Activated CD4-positive, alpha-beta T cell treated with anti-CD3 and anti-CD28 coated beads for 1 hour (primary cell): ENCODE measurements at places on chromosomes 1 and 21.

GRCh38 chr21:32562426-32562825, 22.9 kb downstream of the TCP10L start:
- no peak for DNase-seq

DNA sequence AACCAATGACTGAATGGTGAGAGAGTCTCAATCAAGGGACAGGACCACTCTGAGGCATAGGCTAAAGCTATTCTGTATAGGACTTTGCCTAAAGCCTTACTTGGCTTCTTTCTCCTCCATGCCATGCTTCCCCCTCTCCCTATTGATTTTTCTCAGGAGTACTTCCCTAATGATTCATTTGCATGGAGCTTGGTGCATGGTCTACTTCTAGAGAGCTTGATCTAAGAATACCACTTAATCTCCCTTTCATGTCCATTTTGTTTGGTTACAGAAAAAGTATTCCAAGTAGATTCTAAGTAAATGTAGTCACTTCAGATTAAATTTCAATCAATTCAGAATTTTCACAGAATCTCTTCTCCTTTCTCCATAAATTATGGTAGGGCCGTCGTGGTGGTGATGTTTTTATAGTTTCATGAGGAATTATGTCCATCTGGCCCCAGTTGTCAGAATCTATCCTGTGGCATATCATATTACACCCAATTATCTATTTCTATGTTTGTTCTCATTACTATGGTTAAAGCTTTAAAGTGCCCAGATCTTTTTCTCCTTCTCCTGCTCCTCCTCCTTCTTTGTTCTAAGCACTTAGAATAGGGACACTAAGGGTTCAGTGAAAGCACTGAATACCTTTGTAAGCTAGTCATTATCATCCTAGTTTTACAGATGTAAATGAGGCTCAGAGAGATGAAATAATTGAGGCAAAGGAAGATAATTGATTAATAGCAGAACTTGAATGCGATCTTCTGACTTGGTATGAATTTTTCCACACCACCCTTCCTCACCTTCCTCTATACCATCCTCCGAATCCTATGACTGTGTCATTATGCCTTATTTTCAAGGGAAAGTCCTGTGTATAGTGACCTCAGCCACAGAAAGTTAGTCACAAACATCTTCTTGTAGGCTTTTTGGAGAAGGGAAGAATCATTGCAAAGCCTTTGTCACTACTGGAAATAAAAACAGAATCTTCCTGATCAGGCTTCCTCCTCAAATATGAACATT, 85.6 kb upstream of the ZRANB2 start:
- no peak for DNase-seq

DNA sequence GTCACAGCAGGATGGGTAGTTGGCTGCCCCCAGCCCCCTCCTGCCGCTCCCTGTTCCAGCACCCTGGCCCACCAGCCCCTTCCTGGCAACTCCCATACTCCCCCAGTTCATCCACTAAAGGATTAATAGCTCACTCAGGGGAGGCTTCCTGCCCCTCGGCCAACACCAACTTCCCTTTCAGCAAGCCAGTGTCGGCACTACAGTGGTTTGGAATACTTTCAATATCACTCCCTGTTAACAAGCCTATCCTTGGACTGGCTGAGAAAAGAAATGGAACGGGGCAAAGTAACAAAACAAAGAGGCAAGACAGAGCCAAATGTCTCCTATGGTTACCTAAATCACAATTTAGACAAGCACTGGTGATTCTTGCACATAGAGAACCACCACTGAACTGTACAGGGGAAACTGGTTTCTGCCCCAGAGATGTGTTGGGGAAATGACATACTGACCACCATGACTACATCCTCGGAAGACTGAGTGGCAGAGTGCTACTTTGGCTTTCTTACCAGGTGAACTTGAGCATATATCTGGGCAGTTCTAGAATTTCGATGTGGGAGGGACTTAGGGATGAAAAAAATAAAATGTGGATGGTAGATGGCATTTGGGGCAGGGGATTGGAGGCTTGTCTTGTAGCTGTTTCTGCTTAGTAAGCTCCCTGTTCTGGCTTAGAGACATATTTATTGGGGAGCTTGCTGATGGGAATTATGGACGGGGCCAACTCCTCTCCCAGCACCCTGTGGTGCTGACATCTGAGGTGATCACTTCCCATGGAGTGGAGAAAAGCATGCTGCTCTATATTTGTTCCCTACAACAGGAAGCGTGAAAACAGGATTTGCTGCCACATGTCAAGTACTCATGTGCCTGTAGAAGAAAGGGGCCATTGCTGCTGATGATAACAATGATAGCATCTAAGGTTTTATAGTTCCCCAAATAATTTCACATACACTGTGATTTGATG, 7.1 kb upstream of the CAPN2 start:
- DNase-seq = no peak

DNA sequence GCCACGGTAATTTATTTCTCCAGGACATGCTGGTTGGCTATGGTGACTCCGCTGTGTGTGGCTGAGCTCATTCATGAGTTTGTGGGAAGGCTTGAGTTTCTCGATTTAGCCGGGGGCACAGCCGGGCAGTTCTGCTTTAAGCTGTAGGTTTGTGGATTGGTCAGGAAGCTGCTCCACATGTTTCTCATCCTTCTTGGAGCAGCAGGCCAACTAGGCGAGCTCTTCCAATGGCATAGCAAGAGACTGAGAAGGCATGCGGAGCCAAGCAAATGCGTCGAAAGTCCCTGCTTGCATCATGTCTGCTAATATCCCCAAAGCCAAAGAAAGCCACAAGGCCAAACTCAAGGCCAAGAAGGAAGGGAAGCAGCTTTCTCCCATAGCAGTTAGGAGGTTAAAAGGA, 71.6 kb upstream of the GREM2 start:
- DNase-seq = no peak

DNA sequence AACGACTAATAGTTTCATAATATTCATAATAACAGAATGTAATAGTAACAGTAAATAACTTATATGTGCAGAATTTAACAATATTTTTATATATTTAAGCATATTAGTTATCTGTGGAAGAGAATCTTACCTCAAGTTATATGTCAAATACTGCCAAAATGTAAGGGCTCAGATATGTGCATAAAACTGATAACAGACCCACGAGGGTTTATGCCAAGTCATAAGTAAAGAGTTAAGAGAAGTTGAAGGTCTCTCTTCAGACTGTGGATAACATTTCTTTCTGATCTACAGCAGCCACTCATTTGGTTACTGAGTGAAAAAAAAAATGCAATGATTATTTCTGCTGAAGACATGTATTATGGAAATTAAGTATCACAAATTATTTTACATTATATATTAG, 1167.8 kb upstream of the NCAM2 start:
- DNase-seq = no peak

DNA sequence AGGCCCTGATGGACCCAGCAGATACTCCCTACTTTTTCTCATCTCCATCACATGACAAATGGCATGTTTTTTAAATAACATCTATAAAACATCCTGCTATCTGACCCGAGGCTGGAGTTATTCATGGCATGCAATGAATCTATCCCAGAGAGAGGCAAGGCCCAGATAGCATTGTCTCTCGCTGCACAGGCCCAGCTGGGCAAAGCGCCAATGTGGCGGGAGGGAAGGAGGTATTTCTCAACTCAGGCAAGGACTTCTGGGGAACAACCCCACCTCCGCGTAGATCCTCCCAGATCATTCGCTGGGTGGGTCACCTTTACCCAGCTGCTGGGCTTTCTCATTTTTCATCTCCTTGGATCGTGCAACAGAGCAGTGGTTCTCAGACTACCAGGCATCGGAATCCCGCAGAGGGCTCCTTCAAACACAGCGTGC, 59.8 kb downstream of the ERG start:
- DNase-seq = no peak

DNA sequence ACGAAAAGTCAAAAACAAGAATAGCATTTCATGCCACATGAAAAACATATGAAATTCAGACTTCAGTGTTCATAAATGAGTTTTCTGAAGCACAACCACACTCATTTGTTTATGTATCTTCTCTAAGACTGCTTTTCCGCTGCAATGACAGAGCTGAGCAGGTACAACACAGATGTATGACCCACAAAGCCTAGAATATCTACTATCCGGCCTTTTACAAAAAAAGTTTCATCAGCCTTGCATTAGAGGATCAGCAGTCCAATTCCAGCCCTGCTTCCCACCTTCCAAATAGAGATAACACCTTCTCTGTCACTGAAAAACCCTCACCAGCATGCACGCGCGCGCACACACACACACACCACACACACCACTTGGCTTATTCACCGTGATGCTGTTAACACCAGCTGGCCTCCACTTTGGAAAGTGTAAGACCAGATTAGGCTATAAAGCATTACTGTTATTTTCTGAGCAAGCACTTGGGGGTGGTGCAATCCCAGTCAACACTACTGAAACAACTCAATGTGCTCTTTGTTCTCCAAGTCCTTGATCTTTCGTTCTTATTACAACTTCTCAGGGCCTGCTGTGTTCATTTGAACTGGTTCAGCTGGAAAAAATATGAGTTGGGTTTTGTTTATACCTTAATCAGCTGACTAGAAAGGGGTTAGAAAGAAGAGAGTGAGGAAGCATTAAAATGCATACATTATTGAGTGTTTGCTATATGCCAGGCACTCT, 90.0 kb downstream of the GLUL start:
- no peak for DNase-seq

DNA sequence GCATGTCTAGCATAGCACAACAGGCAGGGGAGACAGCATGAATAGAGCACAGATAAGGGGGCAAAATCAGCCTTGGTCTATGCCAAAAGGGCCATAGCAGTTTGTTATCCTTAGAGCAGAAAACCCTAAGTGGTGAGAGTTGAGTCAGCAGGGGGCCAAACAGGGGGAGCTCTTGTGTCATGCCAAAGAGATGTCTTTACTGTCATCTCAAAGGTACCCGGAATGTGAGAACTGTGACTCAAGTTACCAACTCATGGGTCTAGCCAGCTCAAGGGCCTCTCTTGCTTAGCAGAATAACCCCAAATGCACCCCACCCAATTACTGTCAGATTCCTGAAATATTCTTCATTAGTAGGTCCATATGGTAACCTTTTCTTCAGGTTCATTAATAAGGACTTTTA, 45.9 kb upstream of the NRDC start:
- no peak for DNase-seq

DNA sequence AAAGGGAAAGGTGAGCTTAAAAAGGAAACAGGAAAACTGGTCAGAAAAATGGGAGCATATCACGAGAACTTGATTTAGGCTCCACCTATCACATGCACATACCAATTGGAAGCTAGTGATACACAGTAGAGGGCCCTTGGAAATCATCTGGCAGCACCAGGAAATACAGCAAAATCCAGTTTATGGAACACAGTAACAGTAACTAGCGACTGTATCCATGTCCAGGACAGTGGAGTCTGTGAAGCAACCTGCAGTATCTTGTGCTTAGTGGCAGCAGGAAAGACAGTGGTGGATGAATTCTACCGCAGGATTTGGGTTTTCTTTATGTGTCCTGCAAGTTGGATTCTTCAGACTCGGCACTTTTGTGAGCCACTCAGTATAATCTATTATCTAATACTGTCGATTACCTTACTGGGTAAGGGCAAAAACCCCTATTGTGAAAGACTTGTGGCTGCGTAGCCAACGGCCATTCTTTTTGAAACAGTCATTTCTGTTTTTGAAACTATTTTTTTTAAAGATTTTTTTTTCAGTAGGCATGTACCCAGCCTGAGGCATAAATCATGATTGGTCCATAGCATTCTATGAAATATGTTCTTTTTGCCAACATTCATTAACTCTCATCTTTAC, 1.6 kb upstream of the KDM4A start:
- no peak for DNase-seq

DNA sequence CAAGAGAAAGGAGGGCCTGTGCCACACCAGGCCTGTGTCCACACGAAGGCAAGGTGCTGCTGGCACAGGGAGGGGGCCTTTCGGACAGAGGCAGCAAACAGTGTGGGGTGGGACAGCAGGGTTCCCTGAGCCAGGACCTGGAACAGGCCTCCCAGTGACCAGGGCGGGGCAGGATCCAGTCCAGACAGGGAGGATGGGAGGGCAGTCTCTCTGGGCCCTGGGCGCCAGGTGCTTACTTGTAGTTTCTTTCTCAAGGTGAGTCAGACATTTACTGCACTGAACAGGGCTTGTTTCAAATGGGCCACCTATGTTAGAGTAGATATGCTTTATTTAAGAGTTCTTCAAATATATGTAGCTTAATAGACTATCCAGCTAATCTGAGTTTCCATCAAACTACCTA, 52.8 kb upstream of the STUM start:
- DNase-seq = no peak

GRCh38 chr21:27525780-27526179, 558.9 kb upstream of the ADAMTS5 start:
- no peak for DNase-seq

DNA sequence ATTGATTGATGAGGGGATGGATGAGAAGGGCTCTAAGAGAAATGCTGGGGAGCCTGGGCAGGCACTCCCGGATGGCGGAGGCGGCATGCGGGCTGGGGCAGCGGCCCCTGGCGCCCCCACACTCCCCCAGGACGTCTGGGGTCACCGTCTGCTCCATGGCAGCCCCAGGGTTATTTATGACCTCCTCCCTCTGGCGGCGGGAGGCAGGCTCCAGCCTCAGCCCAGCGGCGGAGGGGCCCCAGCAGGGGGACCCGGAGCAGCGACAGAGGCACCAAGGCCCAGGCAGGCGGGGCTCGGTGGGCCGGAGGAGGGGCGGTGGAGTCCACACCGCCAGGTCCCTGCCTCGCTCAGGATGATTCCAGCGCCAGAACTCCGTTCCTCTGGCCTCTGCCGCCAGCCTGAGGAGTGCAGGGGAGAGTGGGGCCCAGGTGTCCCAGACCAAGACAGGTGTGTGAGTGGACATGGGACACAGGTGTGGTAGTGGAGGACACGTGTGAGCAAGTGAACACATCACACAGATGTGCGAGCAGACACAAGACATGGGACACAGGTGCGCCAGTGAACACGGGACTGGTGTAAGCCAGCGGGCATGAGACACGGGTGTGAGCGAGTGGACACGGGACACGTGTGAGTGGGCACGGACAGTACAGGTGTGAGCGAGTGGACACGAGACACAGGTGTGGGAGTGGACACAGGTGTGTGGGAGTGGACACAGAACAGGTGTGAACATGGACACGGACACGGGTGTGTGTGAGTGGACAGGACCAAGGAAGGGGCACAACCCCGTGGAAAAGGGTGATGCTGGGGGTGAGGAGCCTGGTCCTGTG, 2.5 kb upstream of the SAMD11 start:
- DNase-seq = no peak

GRCh38 chr21:26941421-26941820, 25.5 kb downstream of the ADAMTS5 start:
- DNase-seq = no peak

DNA sequence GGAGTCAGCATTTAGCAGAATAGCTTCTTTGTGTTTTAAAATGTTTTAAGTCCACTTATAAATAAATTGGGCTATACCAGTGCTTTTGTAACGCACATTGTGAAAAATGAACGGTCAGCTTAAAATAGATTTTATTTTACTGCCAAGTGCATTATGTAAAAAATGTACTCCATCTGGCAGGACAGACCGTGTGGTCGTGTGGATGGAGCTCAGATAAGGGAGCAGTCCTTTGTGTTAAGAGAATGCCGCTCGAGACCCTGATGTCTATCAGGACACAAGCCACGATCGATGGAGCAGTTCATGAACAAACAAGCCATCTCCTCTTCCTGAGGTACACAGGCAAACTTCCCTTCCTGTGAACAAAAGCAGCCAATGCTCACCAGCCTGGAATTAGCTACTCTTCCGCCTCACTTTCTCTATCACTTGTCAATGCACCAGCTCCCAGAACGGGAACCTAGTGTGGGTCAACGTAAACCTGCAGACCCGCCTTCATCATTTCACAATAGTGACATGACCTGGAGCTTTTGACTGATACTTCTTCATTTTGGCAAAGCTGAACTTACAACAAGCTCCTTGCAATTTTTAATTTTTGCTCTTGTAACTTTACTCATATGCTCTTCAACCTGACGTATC, 243.5 kb downstream of the TGFB2 start:
- DNase-seq = no peak
